ENCODE measurements at places on chromosomes 3 and 15.

DNA sequence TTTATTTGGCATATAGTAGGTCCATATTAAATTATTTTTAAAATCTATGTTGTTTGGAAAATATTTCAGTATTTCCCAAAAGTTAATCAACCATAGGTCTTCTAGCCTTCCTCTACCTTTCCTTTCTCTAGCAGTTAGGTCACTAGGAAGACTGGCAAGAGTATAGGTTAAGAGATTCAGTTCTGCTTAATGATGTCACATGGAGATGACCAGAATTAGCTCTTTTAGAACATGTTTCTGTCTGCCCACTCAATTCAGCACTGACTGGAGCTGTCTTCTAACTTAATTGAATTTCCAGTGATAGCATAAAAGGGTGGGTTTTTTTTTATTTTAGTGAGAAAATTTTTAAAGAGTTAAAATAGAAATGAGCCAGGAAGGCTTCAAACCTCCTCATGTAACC lies 23.8 kb upstream of the ZBED2 start:
- no peak overlapping the region for H3K4me3 ChIP-seq
- no peaks in the 10 kb centered on the region for H3K27me3 ChIP-seq
- no peaks in the 10 kb centered on the region for H3K36me3 ChIP-seq
- no peak for DNase-seq
- H3K27ac ChIP-seq, result no peak overlapping the region

GRCh38 chr3:12796171-12797123 lies at the start of gene CAND2:
Gene CAND2, plus strand, starts transcription at chr3:12796680. Its CDS starts 41 bp downstream, at chr3:12796721.
- peak; percentile 79 for DNase-seq
- peak within 1 kb of the TSS; percentile 40 for H3K27ac ChIP-seq
- H3K36me3 ChIP-seq, result no peaks in the 10 kb centered on the region
- peaks cover 5% of the 10 kb centered on the region for H3K4me1 ChIP-seq
- no peaks in the 10 kb centered on the region for H3K27me3 ChIP-seq

DNA sequence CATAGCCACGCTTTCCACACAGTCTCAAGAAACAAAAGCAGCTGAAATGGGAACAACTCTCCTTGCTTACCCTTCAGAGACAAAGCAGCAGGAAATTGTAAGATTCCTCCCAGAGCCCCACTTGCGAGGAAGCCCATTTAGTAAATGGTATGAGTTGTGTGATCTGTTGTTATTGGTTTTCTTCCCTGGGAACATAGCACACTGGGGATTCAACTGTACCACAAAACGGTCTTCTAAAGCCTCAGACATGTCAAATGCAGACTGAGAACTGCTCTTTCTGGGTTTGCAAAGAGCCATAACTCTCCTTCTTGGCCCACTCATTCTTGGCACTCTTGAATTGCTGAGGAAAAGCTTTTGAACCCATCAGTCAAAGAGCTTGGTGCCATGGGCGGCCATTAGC lies 101.0 kb upstream of the COL8A1 start:
- H3K4me1 ChIP-seq, result peaks cover 18% of the 10 kb centered on the region
- no peak for DNase-seq
- no peak overlapping the region for H3K4me3 ChIP-seq
- H3K27me3 ChIP-seq, result no peaks in the 10 kb centered on the region

DNA sequence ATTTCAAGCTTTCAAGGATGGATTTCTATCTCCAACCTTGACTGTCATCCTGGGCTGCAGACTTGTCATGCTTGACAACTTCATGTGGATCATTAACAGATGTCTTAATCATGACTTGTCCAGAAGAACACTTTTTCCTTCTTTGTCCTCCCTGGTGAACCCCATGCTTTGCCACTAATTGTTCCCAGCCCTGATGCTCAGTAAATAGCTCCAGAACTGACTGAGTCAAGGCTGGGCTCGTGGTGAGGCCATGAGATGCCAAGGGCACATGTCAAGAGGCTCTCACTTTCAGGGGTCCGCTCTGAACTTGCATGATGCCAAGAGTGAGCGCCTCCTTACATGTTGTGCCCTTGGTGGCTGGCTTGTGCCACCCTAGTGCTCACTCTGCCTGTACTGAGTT lies 48.9 kb upstream of the KY start:
- no peak for DNase-seq
- no peaks in the 10 kb centered on the region for H3K36me3 ChIP-seq

DNA sequence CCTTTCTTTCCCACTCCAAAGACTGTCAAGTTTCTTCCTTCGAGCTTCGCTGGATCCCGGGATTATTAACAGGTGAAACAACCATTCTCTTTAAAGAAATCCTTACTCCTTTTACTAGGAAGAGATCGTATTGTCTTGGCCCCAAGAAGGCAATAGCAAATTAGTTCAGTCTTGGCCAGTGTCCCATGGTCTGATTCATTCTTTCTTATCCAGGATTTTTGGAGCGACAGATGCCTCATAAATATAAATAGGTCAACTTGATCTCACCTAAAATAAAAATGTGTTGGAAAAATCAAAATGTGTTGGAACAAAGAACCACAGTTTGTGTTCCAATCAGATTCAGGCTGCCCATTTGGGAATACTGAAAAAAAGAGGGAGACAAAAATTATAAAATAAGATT lies 140.1 kb upstream of the TMEM108 start:
- no peaks in the 10 kb centered on the region for H3K27me3 ChIP-seq
- DNase-seq, result no peak
- H3K4me3 ChIP-seq, result no peak overlapping the region
- H3K27ac ChIP-seq, result no peak overlapping the region

DNA sequence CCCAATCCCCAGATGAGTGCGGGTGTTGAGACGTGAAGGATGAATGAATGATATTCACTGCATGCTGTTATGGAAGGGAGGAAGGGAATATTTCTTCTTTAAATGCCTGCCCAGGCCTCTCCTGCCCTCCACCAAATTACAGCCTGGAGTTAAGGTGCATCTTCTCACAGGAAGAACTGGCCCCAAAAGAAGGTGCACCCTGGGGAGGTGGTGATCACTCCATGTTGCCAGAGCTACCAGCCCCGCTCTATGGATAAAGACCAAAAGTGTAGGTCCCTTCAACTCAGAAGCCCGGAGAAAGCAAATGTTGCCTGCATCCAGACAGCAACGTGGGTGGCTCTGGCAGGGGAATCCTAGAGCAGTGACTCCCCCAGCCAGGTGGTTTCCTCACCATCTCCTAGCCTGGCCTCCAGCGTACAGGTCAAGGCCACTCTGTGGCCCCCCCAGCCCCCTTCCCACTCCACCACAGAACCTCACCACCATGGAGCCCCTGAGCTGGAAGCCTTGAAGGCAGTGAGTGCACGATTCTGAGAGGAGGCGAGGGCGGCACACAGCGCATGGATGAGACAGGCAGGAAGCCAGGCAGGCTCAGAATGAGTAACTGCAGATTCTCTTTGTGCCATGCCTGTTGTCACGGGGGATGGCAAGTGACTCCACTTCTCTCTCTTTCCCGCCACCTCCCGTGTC lies 3.5 kb upstream of the VIPR1 start:
- H3K27ac ChIP-seq, result no peak overlapping the region
- peaks cover 36% of the 10 kb centered on the region for H3K27me3 ChIP-seq
- DNase-seq, result no peak
- H3K36me3 ChIP-seq, result no peaks in the 10 kb centered on the region
- peaks cover 7% of the 10 kb centered on the region for H3K4me1 ChIP-seq

- H3K36me3 ChIP-seq, result no peaks in the 10 kb centered on the region
- H3K4me3 ChIP-seq, result no peak overlapping the region
- H3K27me3 ChIP-seq, result no peaks in the 10 kb centered on the region
- H3K27ac ChIP-seq, result no peak overlapping the region
Observed at GRCh38 chr3:25281041-25281731, 146.9 kb upstream of the RARB start.

DNA sequence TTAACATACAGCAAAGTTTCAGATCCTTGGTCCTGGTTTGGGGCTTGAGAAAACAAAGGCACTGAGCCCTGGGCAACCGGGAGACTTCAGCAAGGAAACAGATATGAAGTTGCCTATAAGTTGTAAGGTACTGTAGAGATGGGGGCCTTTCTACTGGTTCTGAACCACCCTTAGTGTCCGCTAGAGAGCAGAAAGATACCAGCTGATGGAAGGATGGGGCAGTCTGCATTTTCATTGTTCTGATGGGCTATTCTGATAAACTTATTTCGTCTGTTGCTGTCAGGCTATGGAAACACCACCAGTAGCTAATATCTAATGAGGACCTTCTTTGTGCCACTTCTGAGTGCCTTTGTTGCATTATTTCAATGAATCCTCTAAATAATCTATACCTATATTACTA lies 38.7 kb downstream of the FGD5 start:
- no peaks in the 10 kb centered on the region for H3K27me3 ChIP-seq
- no peak overlapping the region for H3K4me3 ChIP-seq
- no peaks in the 10 kb centered on the region for H3K4me1 ChIP-seq
- H3K36me3 ChIP-seq, result no peaks in the 10 kb centered on the region

- no peak for DNase-seq
- no peaks in the 10 kb centered on the region for H3K27me3 ChIP-seq
- H3K27ac ChIP-seq, result no peak overlapping the region
Observed at GRCh38 chr15:71649894-71650293, 160.5 kb upstream of the NR2E3 start.
